ENCODE measurements at places on chromosomes 12 and 14. TPM values are rescaled to one million over a fixed set of nuclear protein-coding genes. Genes with fewer than 3 reads are reported as not detected.

APOF gene
- total RNA-seq: not detected

GRCh38 chr14:33773205-33774030, 177.5 kb downstream of the EGLN3 start:
- DNase-seq: no peak
- H3K4me1 ChIP-seq: no peaks in the 10 kb centered on the region
- H3K36me3 ChIP-seq: no peaks in the 10 kb centered on the region
- H3K27ac ChIP-seq: no peak overlapping the region
- no peak overlapping the region for H3K4me3 ChIP-seq

- no peaks in the 10 kb centered on the region for H3K36me3 ChIP-seq
- H3K4me1 ChIP-seq: no peaks in the 10 kb centered on the region
- H3K27ac ChIP-seq: no peak overlapping the region
- H3K27me3 ChIP-seq: no peaks in the 10 kb centered on the region
- no peak for DNase-seq
Observed at GRCh38 chr14:43903209-43903608, 603.9 kb downstream of the FSCB start.

DNA sequence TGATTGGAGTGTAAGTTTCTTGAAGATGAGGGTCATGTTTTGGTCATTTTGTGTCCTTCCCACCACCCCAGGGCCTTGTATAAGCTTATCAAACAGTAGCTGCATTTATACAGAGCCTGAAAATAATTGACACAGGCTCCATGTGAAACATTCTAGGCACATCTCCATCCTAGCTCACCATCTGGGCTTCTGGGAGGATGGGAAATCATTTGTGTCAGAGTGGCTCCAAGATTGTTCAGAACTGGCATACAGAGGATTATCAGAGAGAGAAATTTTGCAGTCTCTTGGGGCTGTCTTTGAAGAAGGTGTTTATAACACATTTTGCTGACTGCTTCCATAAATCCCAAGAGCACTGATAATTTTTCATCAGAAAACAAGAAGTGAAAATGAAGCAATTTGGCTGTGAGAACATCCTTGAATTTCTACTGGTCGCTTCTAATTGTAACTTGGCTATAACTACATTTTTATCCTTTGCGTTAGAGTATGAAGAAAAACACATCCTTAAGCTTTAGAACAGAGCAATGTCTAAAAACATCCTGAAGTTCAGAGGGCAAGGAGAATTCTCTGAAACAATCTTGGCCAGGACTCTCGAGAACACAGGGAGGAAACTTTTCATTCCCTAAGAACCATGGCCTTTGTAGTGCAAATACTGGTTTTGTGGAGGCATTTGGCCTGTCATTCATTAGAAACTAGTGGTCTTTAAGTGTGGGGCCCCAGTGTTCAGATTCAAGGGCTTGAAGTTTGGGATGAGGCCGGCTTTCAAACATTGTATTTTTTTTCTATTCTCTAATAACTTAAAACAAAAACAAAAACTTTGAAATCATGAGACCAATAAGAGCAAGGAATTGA, 151.1 kb downstream of the DACT1 start:
- H3K27me3 ChIP-seq: no peaks in the 10 kb centered on the region
- no peaks in the 10 kb centered on the region for H3K36me3 ChIP-seq
- no peak overlapping the region for H3K4me3 ChIP-seq
- H3K27ac ChIP-seq: no peak overlapping the region

Measured in CD4-positive, alpha-beta T cell (primary cell).